ENCODE measurements at places on chromosomes 6 and 20. TPM values are rescaled to one million over a fixed set of nuclear protein-coding genes. Genes with fewer than 3 reads are reported as not detected.

DNA sequence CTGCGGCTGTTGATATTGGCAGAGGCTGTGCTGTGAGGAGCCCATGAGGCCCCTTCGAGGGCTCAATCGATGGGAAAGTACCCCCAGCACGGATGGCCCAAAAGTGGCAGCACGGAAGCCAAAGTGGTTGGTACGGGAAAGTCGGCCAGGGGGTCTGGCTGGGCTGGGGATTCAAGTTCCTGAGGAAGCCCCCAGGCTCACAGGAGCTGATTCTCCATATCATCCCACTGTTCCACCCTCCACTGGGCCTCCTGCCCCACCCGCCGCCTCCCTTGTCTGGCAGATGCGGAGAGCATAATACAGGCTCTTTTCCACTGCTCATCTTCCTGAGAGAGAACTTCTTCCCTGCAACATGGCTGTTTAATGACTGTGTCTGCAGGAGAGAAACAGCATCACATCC, 217.8 kb upstream of the CST7 start:
- no peak for DNase-seq

- peak; percentile 60 for DNase-seq
These were observed 7.5 kb upstream of the CCDC28A start for GRCh38 chr6:138765896-138766655.

The SLC17A1 gene
- not detected for polyA plus RNA-seq

The IL20RA gene
- polyA plus RNA-seq, result not detected

All from GM23248 (cell line).